ENCODE measurements at places on chromosomes 7 and 10.
A peak's percentile ranks its signal among the peaks of the same experiment; 100 is the strongest.

DNA sequence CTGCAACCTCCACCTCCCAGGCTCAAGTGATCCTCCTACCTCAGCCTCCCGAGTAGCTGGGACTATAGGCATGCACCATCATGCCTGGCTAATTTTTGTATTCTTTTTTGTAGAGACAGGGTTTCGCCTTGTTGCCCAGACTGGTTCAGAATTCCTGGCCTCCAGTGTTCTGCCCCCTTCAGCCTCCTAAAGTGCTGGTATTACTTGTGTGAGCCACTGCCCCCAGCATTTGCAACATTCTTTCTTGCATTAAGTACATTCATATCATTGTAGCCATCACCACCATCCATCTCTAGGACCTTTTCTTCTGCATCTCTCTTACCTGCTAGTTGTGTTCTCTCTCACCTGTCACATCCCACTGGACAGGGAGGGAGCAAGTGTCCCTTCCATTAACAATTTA is 35.5 kb upstream of the HYAL4 start:
- DNase-seq: no peak

DNA sequence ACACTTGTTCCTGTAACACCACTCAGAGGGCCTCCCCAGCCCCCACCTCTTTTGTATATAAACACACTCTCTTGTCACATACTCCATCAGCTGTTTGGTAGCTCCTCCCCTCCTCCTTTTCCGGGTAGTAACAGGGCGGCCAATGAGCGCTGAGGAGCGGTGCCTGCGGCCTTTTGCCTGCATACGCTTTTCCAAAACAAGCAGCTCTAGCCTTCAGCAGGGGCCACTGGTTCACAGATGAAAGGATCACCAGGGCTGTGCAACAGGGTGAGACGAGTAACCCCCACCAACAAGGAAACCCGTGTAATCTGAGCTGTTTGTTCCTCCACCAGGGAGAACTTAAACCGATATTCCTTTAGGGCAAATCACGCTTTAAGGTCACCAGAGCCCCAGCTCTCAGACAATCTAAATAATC is 3.9 kb downstream of the UBE2H start:
- peak; percentile 83 for DNase-seq

DNA sequence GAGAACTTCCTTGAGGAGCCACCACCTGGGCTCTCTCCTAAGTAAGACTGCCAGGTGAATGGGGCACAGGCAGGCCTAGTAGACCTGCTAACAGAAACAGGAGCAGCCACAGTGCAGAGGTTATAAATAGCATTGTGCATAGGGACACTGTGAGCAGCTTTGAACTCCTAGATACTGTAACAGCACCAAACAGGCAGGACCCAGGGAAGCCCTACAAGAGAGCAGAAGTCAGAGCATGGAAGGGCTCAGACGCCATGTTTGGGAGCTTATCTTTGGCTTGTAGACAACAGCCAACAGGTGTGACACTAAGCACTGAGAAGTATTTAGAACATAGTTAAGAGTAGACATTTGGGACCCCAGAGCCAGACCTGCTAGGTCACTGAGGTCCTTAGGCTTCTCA is 14.5 kb downstream of the XRCC2 start:
- DNase-seq: no peak

DNA sequence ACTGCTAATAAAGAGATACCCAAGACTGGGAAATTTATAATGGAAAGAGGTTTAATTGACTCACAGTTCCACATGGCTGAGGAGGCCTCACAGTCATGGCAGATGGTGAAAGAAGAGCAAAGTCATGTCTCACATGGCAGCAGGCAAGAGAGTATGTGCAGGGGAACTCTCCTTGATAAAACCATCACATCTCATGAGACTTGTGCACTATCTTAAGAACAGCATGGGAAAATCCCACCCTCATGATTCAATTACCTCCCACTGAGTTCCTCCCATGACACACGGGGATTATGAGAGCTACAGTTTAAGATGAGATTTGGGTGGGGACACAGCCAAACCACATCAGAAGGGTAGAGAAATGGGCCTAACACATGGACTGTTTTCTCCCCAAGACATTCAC is 156.3 kb downstream of the CCDC71L start:
- no peak for DNase-seq

DNA sequence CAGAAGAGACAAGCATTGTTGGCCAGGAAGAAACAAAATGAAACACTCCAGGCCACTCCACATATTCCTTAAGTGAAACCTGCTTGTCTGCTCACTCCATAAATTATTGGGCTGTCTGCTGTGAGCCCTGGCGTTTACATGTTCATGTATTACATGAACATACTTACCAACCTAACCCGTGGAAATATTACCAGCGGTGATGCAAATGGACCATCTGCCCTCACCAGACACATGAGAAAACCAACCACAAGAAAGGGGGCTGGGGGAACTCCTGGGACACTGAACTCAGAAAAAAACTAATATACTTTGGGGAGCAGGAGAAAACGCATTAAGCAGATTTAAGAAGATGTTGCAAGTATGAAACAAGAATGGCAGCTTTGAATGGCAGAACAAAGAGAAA is 731.2 kb upstream of the IGFBP3 start:
- no peak for DNase-seq

GRCh38 chr7:21357151-21358097 is 70.5 kb upstream of the SP4 start:
- DNase-seq: no peak
